Neuronal stem cell (in vitro differentiated cells): ENCODE measurements at places on chromosomes 12 and 14.

DNA sequence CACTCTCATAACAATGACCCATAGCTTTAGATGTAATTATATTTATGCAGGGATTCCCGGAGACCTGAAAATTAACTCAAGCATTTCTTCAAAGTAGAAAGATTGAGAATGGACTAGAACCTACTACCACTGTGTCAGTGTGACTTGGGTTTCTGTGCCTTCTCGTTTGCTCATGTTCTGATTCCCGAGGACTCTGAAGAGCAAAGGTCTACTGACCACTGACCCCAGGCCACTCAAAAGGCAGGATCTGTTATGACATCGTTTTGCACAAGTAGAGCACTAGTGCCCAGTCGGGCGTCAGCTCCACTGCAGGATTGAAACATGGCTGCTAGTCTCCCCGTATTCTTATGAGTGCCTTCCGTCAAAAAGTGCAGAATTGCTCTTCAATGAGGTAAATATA, 53.8 kb upstream of the DHRS4 start:
- DNase-seq = no peak

DNA sequence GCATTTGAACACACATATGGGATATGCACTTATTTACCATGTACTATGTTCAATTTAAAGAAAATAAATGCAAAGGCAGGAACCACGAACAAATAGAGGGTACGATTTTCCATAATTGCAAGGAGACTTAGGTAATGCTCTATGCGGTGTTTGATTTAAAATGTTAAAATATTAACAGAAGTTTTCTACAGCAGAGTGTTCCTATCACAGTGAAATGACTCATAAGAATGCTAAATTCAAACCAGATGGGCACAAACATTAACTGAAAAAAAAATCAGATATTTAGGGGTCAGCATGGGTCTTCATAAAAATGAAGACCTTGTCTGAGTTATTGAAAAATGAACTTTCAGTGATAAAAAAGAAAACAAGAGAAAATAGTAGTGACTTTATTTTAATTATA, 65.4 kb downstream of the LLPH start:
- DNase-seq = no peak

DNA sequence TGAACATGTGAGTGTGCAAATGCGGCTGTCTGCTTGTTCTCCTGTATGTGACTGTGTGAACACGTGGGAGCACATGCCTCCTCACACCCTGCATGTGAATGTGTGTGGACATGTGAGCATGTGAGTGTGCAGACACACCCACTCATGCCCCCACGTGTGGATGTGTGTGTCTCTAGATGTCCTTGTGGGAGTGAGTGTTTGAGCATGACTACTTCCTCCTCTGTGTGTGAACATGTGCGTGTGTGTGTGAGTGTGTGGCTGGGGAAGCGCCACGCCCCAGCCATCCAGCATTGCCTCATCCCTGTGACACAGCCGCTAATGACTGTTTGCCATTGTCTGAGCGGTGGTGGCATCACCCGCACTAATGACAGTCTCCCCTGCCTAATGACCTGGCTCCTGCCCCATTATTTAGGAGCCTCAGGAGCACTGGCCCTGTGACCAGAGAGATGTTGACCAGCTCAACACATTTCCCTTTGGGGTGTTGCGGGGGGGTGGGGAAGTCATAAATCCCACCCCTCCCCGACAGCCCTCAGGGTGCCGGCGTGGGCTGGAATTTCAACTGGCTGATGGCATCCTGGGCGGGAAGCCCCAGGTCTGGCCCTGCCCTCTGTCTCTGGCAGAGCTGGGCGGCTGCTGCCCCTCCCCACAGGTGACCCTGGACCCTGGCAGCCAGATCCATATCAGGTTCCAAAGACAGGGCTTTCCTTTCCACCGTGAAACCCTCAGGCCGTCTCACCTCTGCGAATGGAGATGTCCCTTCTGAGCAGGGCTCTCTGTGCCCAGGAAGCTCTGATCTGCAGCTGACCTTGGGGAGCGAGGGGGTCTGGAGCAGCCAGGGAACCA, 11.5 kb upstream of the KRT80 start:
- DNase-seq = no peak

DNA sequence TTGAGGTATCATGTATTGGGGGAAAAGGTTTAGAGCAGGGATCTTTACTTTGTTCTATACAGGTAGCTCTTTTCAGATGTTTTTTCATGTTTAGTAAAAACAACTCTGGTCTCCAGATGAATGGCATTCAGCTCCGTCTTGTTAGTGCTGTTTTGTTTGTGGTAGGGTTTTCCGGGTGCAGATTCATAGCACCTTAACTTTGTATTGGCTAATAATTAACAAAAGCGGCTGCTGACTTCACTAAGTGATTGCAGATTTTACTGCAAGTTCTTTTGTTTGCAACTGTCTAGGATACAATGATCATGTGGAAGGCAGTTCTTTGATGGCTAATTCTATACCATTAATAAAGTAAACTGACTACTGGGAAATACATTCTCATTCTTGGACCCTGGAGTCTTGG, 32.2 kb upstream of the BHLHE41 start:
- DNase-seq = no peak

GRCh38 chr14:57199921-57200320, 68.8 kb downstream of the EXOC5 start:
- DNase-seq = no peak

DNA sequence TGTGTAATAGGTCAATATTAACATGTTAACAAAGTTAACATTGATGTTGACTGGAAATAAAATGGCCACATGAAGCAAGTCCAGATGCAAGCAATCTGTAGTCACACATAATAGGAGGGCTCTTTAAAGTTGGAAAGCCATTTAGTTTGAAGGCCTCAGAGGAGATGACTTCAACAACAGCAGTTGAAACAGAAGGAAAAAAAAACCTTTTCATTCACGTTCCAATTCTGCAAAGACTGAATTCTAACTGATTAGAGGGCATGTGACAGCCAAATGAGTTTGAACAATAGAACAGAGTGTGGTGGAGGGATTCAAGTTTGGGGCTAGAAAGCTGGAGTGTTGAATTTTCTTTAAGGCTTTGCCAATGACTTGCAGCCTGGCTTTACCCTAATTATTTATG, 41.5 kb upstream of the DAAM1 start:
- DNase-seq = no peak

GRCh38 chr12:77102691-77103090, 37.3 kb upstream of the E2F7 start:
- no peak for DNase-seq

DNA sequence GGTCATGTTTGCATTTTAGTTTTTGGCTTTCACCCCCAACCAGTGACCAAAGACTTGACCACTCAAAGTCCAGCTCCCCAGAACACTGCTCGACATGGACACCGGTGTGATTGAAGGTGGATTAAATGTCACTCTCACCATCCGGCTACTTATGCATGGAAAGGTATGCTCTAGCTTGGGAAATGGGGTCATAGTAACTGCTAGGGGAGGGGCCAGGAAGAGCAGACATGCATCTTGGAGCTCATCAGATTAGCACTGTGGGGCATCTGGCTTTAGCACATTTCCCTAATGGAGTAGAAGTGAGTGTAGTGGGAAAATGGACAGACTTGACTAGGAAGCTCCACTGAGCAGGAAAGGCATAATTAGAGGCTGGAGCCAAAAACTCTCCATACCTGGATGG, 2.8 kb downstream of the PCBP2 start:
- DNase-seq = no peak

GRCh38 chr12:1439687-1440086, 154.7 kb downstream of the FBXL14 start:
- DNase-seq = no peak

DNA sequence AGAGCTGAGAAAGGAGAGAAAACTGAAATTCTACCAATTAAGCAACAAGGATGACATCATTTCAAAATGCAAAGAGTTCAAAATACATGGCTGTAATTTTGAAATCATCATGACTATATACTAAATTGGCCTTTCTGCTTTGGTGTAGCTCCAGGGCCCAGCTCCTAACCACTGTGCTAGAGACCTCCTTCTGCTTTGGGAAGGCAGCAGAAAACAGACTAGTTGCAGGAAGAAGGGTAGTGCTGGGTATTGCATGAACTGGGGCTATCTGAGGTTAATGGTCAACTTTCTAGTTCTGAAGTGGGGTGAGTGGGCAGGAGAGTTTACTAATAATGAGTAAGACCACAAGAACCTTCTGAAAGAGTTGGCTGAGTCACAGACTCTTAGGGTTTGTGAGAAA, 66.2 kb downstream of the PTGER2 start:
- DNase-seq = no peak

DNA sequence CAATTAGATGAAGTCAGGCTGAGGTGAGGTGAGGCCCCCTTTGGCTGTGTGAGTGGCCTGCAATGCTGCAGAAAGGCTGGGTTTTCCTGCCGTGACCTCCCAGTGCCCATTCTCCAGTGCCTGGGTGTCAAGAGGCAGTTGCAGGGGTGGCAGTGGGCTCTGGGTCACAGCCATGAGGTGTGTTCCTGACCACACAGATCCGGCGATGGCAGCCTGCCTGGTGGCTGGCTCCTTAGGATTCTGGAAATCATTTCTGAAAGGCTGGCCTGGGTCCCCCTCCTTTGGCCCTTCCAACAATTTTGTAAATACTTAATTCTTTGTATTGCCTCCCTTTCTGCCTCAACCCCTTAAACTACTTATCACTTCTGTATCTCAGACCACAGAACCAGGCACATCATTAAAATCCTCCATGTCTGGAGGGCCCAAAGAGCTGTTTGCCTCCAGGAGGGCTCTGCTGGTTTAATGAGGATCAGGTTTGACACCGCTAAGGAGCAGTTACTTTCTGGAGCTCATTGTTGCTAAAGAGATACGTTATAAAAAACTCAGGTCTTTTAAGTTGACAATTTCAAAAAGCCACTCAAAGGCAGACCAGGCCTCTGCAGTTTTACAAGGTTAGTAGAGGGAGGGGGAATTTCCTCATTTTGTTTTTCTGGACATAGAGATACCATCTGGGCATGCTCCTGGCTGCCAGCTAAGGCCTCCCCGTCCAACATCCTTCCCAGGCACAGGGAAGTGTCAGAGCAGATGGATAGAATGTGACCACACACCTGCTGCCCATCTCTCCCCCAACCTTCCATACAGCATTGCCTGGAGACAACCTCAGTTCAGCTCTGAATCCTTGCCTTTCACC, 204.4 kb downstream of the FOXN3 start:
- no peak for DNase-seq

DNA sequence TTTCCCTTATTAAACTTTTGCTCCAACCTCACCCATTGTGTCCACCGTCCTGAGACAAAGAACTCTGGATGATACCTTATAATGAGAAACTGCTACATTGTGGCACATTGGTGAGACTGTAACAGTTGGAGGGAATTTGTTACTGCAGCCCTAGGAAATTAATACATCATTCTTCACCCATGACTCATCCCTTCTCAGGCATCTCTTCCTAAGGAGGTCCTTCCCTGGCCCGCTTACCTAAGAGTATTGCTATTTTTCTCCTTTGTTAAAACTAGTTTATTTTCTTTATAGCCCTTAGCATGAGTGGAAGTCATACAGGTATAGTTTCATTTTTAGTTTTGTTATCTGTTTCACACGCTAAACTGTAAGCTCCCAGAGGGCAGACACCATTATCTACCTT, 87.1 kb downstream of the TMEM260 start:
- DNase-seq = no peak

GRCh38 chr12:95014554-95014953, 11.1 kb upstream of the NDUFA12 start:
- no peak for DNase-seq

DNA sequence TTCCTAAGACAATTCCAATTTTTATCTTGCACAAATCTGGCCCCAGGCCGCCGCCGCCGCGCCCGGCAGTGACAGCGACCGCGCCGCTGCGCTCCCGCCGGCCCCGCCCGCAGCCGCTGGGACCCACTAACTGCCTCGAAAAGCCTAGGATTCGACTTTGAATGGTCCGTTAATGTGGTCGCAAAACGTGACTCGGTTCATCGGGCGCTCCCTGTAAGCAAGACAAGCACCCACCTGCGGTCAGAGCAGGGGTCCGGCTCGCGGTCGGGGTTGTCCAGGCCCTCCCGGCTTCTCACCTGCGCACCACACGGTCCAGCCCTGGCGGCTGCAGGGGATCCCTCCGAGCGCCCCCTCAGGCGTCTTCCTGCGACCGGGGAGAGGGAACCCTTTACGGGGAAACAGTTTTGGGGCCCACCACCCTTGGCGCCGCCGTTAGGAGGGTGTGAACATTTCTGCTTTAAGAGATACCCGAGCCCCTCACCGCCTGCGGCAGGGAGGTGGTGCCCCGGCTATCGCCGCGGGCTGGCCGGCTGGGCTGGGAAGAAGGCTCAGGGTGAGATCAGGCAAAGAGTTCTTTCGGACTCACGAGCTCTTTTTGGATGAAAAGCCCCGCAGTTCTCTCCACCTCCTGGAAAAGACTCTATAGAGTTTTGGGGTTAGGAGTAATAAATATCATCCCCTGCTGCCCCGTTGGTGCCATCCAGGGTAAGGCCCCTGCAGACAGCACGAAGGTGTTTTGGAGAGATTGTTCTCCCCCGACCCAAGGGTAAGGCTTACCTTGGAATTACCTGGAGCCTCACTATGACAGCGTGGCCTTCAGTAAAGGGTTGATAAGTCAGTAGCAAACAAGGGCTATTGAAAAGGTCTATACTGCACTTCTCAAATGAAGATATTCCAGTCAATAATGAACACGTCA, 13.6 kb upstream of the FOXJ2 start:
- DNase-seq = peak; percentile 41

DNA sequence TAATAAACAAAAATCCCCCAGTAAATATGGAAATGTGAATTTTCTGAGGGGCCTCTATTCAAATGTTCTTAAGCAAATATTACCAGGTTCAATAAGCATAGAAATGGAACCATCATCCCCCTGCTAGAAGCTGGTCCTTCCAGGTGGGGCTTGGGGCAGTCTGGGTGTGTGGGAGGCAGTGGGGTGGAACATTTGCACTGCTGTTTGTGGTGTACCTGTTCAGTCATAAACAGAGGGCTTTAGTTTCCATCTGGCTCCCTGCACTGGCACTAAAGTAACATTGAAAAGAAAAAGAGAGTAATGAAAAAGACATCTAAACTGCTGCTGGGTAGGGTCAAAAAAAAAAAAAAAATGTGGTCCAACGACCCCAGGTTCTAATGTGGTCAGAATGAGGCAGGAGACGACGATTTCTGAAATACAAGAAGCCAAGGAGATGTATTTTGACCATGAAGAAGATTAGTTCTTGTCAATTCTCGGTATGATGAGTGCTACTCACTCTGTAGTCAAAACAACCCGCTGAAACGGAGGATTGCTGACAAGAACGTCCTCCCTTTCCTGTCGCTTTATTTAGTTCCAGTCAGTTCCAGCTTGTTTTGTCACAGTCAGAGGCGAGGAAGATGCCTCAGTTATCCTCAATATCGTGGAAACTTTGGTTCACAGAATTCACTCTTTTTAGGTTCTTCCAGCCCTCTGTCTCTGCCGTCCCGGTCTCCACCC, 44.2 kb upstream of the MANSC4 start:
- no peak for DNase-seq

- DNase-seq = no peak
Measured at GRCh38 chr14:95467657-95468056, 48.8 kb downstream of the SYNE3 start.

- no peak for DNase-seq
Measured at GRCh38 chr12:115444346-115444745, 760.4 kb upstream of the TBX3 start.

DNA sequence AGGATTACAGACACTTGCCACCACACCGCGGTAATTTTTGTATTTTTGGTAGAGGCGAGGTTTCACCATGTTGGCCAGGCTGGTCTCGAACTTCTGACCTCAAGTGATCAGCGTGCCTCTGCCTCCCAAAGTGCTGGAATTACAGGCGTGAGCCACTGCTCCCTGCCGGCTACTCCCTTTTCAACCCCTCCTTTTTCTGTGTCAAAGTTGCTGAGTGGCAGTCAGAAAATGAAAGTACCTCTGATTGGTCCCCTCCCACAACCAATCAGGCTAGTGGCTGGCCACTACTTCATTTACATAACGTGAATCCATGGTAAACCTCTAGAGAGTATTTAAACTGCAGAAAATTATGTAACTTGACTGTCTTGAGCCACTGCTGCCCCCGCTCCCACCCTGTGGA, 5.9 kb downstream of the RESF1 start:
- no peak for DNase-seq
